SJCRH30 (cell line): ENCODE measurements at places on chromosomes 6 and 20.

GRCh38 chr6:161959072-161959471, 685.2 kb upstream of the AGPAT4 start:
- DNase-seq, result no peak

DNA sequence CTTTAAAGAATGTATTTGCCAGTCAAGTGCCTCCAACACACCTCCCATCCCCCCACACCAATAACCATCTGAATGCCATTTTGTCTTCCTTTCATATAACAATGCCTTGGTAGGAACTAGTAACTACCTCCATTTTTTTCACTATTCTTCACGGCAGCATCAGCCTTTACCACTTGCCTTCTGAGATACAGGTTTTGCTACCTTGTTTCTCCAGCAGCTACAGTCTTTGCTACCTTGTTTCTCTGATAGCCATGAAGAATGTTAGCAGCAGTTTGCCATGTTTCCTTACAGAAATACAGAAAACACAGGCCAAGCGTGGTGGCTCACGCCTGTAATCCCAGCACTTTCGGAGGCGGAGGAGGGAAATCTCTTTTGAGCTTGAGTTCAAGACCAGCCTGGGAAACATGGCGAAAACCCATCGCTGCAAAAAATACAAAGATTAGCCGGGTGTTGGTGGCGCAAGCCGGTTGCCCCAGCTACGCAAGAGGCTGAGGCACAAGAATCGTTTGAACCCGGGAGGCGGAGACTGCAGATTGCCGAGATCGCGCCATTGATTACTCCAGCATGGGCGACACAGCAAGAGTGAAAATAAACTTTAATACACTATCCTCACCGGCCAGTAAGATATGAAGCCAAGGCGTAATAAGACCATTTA, 100.9 kb downstream of the HFE start:
- DNase-seq, result peak; percentile 23

- no peak for DNase-seq
These were observed 400.6 kb downstream of the HDGFL1 start for GRCh38 chr6:22970004-22970403.

GRCh38 chr20:62055106-62055861, 10.4 kb downstream of the TAF4 start:
- no peak for DNase-seq

DNA sequence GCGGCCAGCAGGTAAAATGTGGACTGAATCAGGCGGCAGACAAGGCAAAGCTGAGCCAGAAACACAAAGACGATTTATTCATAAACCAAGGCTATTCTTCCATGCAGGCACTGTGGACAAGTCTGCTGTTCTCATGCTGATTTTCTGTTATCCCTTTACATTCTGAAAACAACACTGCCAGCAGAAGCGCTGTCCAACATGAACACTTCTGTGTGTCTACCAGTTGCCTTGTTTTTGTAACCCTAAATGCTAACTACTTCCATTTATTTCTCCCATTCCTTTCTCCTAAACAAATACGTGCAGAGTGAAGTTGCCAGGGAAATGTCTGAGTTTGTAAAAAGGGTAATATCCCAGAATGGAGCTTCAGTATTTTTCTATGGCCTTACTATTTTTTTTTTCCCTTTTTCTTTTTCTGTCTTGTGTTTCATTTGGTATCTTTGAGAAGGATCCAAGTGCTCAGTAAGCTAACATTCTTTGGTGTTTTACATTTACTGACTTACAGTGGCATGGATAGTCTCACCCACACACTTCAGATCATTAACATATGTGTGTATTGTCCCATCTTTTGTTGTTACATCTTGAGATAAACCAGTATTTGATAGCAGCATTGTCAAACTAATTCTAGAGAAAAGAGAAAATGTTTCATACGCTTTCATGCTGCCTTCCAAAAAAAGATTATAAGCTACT, 1308.9 kb upstream of the MAP3K7 start:
- DNase-seq, result no peak
